Stimulated activated CD8-positive, alpha-beta memory T cell treated with anti-CD3 and anti-CD28 coated beads, Interleukin-4, amount 100 ng/mL, for 4 hours (primary cell): ENCODE measurements at places on chromosomes 5 and 9.

DNA sequence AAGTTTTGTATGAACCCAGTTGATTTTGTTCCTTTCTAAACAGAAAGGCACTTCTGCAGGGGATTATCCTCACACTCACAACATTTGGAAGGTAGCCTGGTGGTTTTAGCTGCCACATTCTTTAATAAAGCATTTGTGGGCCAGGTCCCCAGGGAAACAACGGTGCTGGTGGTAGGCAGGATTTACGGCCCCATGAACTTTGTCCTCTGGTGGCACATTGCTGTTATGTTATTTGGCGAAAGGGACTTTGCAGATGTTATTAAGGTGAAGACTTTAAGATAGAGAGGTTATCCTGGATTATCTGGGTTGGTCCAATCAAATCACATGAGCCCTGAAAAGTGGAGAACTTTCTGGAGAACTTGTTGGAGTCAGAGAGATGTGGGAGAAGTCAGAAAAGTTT is 86.3 kb upstream of the C9orf72 start:
- DNase-seq: no peak

- no peak for DNase-seq
Measured at GRCh38 chr5:153147891-153148623, 342.4 kb upstream of the GRIA1 start.

- DNase-seq: no peak
Measured at GRCh38 chr9:116099821-116100220, 53.8 kb upstream of the PAPPA start.

DNA sequence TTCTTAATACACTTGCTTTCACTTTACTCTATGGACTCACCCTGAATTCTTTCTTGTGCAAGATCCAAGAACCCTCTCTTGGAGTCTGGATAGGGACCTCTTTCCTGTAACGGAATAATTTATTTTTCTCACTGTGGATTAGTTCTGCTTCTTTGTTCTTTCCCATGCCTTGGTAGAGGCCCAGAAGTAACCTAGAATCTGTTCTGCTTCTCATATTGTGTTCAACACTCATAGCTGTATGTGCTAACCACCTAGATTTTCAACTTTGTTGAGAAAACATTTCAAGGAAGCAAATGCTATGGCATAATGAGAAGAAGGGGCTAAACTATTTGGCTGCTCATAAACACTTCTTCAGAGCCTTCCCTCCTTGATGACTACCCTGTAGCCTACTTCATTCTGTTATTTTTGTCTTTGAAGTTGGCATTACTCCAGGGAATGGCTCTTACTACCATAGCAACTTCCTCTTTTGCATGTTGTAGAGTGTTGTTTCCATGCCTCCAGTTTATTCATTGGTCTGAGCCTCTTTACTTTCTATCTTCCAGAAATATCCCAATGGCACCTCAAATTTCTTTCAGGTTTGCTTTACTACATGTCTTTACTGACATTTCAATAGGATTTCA is 74.3 kb downstream of the KIAA0825 start:
- DNase-seq: no peak

DNA sequence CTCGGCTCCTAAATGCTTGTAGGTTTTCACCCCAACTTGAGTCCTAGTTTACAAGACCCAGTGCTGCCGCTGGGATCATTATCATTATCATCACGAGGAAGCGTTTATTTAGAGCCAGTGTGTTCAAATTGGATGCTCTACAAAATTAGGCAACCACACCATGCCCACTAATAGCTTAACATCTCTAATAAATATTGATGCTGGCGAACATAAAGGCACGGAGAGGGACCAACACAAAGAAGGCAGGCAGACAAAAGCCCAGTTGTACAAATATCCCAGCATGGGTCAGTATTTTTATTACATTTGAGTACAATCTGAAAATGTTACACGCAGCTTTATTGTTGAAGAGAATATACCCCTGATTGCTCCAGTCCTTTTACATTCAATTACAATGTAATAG is 4.7 kb downstream of the CFAP77 start:
- no peak for DNase-seq

GRCh38 chr9:38254151-38254550 is 138.4 kb upstream of the ALDH1B1 start:
- no peak for DNase-seq

GRCh38 chr9:133403766-133404453 is 13.9 kb downstream of the REXO4 start:
- DNase-seq: peak; percentile 17

GRCh38 chr9:126752881-126753670 is 51.8 kb upstream of the ZBTB43 start:
- no peak for DNase-seq

- DNase-seq: no peak
Measured at GRCh38 chr9:80699511-80699998, 989.8 kb downstream of the TLE1 start.

- DNase-seq: no peak
Measured at GRCh38 chr9:93129286-93129685, 4.8 kb downstream of the NINJ1 start.

DNA sequence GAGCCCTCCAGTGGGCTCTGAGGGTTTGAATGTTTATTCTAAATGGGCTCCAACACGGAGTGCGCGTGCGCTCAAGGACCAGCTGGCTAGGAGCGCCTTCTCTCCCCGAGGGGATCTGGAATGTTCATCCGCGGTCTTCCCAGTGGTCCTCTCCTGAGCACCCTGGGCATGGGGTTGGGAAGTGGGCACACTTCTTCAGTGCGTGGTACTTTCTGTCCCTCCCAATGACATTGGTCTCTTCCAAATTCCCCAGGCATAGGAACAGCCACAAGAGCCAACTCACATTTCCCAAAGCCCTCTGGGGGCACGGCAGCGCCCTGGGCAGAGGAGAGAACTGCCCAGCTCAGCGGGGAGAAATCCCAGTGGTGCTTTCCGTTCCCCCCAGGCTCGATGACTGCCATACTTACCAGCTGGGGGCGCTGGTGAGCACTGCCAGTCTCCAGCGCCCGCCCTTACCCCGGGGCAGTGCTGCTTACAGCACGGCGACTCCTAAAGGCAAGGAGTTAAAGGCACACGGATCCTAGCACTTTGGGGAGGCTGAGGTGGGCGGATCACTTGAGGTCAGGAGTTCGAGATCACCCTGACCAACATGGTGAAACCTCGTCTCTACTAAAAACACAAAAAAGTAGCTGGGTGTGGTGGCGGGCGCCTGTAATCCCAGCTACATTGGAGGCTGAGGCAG is 29.9 kb upstream of the OBP2B start:
- DNase-seq: peak; percentile 10

DNA sequence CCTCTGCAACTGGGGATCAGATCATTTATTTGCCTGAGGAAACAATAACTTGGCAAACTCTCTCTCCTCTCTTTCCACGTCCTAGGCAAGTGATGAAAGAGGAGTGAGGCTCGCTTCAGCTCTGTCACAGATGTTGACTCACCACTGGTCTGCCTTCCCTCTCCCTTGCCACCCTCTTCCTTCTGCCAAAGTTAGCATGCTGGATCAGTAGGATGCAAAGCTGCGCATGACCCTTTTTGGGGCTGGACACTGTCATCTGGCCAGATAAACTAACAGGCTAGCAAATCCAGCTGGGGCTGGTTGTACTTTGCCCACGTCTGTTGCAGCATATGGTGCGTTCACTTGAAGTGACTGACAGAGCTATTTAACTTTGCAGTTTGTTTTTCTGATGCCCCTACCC is 36.2 kb upstream of the SMARCA2 start:
- DNase-seq: no peak

DNA sequence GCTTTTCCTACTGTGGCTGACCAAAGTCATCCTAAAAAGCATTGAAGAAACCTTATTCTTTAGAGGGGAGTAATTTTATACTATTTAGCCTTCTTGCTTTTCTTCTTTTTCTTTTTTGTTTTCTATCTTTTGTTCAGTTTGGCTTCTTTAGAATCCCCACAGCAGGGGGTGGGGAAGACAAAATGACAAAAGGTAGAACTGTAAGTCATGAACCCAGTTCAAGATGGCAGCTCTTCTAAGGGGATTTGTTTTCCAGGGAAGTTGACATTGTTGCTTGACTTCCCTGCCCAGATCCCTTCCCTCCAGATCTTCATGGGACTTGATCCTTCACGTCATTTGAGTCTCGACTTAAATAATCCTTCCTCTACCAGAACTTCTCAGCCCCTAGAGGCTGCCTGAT is 692.4 kb upstream of the DMAC1 start:
- no peak for DNase-seq

DNA sequence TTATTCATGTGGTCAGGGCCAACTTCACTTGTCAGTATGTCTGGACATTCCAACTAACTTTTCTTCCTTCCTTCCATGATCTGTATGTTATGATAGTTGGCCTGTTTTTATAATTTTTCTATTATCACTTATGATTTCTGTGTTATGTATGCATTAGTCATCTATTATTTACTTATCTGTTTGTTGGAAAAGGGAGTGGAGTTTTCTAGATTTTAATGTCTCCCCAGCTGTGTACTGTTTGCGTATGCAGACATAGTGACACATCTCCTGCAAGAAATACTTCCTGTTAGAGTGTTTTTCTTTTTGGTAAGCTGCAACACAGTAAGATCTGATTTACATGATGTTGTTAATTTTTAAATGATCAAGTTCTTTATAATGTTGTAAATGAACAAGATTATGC is 8.7 kb upstream of the INSYN2B start:
- DNase-seq: no peak

DNA sequence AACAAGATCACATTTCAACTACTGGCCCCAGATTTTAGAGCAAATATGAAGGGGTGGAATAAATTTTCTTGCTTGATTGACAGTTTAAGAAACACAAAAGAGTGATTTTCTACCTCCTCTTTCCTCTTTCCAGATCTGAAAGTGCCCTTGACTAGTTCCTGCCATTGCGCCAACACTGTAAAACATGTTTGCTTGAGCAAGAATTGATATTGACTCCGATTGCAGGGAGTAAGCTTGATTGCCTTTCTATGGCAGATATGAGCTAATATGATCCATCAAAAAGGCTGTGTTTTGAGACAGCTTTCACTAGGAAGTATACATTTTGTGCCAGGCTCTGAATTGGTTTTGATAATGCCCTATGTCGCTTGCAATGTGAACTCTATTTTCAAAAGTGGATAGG is 508.8 kb downstream of the SEMA5A start:
- DNase-seq: no peak

GRCh38 chr9:82275258-82275927 is 286.8 kb downstream of the SPATA31D1 start:
- DNase-seq: no peak

- no peak for DNase-seq
Measured at GRCh38 chr9:107375651-107376369, 92.7 kb downstream of the RAD23B start.

DNA sequence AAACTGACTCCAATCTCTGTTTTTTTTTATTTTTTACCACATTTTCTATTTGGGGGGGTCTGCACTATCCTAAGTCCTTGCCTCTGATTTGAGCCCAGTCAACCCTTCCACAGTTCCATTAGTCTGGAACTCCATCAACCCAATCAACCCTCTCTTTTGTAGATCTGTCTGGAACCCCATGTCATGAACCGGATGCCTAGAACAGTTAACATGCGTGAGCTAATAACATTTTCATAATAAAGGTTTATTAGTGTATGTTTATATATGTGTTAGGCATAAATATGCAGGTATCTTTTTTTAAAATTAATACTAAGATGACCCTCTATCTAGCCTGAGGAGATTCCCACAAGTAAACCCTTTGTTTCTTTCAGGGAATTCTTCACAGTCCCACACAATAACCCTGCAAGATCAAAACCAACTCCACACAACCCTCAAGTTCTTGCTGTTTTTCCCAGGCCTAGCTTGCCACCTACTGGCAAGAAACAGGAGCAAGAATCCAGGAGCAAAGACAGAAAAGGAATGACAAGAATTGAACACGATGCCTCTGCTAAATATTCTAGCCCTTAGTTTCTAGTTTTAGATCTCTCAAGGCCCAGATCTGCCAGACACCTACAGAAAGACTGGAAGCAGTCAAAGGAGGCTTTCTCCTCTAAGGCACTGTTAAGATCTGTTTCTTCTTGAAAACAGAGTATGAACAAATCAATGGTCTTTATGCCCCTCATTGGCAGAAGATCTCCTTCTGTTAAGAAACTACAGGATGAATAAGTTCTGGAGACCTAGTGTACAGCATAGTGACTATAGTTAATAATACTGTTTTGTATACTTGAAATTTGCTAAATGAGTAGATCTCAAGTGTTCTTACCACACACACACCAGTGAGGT is 100.4 kb downstream of the TRIM36 start:
- DNase-seq: no peak

- DNase-seq: no peak
Measured at GRCh38 chr5:170111088-170111785, 5.5 kb downstream of the FOXI1 start.

DNA sequence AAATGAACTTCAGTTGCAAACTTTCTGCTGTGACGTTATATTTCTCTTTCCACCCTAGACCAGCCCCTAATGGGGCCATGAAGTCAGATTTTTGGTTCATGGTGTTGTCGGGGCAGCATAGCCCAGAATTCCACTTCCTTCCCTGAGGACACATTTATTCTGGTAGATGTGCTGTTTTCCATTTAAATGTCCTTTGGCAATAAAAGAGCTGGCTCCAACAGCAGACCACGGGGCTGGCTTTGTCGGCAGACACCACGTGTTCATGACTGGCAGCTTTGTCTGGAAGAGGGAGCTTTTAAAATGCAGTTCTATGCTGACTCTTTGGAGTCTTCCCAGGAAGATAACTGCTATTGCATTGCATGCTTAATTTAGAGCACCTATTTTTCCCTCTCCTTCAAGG is 17.6 kb upstream of the LCP2 start:
- DNase-seq: no peak

DNA sequence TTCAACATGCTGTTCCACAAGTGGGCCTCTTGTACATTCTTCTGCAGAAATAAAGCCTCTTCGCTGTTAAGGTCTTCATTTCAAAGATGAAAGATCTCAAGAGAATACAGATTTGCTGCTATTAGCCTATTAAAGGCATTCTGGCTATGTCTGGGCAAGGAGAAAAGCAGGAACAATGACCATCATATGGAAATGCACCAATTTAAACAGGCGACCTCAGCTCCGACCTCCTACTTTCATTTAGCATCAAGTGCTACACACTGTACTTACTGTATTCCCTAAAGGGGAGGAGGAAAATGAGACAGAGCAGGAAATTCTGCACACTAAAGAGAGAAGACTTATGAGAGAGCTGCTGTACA is 64.8 kb downstream of the HABP4 start:
- DNase-seq: no peak

DNA sequence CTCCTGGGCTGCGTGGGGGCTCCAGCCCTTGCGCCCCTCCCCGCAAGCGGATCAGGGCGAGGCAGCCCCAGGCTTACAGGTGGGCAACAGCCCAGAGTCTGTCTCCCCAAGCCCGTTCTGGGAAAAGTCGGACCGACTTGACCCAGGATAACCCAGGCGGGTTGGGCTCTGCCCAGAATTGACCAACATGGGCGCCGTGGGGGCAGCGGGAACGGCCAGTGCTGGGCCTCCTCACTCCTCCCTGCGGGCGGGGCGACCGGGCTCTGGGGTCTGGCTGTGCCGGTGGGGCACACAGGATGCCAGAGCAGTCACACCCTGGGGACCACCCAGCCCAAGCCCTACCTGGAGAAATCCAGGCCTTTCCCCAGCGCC is 15.3 kb upstream of the SYNPO start:
- no peak for DNase-seq

- no peak for DNase-seq
Measured at GRCh38 chr5:137631453-137631852, 104.4 kb downstream of the KLHL3 start.

GRCh38 chr9:137764171-137764671 is 113.4 kb upstream of the CACNA1B start:
- no peak for DNase-seq
